ENCODE measurements at places on chromosomes 13 and 19.

GRCh38 chr19:7348587-7349230 is at the start of gene ARHGEF18:
TSS of gene ARHGEF18 (plus strand) at chr19:7348937. CDS start at chr19:7362891, 13,954 bp downstream.
- DNase-seq: no peak

DNA sequence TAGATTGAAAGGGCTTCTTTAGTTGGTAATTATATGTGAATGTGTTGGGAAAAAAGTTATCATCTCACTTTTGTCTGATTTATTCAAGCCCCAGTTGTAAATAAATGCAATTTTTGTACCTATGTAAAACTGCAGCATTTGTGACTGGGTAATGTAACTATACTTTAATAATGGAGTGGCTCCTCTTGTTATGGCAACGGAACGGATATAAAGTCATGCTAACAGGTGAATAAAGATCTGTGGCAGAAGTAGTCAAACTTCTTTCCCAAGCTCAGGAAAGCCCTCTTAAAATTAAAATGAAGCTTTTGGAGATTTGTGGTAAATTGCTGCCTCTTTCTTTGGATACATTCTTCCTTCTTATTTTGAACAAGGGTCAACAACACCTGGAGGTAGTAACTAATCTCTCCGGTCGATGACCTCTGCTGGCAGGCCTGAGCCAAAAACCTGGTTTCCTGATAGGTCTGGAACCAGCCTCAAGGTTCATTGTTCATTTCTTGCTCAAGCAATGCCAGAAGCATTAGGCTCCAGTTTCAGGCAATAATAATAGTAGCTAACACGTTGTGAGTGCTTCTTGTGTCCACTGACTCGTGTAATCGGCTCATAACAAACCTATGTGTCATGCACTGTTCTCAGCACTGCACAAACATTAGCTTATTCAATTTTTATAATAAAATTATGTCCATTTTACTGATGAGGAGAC is 313.4 kb upstream of the DACH1 start:
- peak; percentile 41 for DNase-seq

DNA sequence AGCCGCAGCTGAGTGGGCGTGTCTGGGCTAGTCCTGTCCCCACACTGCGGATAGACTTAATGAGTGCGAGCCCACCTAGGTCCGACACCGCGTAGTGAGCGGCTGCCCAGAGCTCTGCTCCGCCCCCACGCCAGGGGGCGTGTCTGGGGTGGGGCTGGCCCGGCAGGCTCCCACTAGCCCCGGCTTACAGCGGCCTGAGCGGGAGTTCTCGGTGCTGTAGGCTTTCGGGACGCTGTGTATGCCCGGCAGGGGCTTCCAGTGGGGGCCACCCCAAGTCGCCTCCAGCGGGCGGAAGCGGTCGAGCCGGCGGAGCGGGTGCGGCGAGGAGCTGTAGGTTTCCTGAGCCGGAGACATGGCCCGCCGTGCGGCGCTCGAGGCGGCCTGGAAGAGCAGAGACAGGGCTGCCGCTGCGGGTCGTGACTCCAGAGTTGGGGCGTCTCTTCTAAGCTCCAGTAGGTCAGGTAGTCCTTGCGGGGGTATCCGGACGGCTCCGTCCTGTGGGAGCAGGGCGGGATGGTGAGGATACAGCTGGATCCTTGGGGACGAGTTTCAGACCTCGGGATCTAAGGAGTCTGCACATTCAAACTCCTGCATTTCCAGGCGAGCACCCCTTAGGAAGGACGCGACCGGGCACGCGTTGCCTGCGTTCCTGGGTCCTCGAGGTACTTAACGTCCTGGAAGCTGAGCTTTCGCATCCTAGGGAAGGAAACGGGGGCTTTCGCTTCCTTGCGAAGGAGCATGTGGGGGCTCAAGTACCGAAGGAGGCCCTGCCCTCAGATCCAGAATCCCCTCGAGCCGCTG is 1.2 kb downstream of the CGB7 start:
- DNase-seq: peak; percentile 68

- no peak for DNase-seq
These were observed 6.6 kb downstream of the CERS4 start for GRCh38 chr19:8215783-8216182.

DNA sequence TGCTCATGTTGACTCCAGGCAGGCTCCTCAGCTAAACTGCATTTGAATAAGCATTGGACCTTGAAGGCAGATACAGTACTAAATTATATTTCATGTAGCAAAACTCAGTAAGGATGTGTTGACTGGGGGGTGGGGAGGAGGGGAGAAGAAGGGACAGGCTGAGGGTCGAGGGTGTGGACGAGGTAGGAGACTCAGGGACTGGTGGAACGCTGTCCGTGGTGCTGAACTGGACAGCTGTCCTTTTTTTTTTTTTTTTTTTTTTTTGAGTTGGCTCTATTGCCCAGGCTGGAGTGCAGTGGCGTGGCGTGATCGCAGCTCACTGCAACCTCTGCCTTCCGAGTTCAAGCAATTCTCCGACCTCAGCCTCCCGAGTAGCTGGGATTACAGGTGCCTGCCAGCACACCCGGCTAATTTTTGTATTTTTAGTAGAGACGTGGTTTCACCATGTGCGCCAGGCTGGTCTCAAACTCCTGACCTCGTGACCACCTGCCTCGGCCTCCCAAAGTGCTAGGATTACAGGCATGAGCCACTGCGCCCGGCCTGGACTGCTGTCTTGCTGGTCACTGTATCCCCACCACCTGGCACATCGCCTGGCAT is 33.2 kb upstream of the CASP14 start:
- DNase-seq: no peak

- DNase-seq: peak; percentile 96
These were observed 105.6 kb upstream of the SERP2 start for GRCh38 chr13:44267980-44268379.

- no peak for DNase-seq
These were observed 708.6 kb upstream of the KLHL1 start for GRCh38 chr13:70816853-70817252.

- no peak for DNase-seq
These were observed 37.3 kb upstream of the UBL3 start for GRCh38 chr13:29887686-29888085.

DNA sequence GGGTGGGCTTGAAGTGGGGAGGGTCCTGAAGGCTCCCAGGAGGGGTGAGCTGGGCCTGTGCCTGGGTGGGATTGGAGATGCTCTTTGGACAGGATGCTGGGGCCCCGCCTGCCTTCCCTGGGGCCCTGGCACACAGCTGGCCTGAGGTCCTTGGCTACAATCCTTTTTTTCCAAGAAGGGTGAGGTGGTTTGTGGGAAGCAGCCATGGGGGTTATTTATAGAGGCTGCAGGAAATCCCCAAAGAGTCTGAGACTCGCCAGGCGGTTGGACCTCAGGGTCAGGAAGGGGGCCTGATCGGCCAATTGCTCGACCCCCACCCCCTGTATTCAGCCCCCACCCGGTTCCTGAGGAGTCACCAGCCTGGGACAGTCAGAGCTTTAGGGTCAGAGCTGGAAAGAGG is 10.0 kb downstream of the GTPBP3 start:
- no peak for DNase-seq

DNA sequence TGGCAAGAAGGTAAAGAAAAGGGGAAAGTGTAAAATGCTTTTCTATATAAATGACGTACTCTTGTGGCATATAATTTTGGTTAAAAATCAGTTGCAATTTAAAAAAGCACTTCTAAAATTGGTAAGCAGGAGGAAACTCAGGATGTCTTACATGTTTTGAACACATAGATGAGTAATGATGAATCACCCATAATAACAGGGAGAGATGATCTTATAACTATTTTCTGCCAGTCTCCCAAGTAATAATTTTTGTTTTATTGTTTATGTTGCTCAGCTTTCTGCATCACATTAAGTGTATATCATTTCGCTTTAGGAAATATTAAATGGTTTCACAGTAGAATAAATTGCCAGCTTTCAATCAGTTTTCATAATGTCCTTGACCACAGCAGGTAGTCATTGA is 1430.7 kb upstream of the PCDH20 start:
- peak; percentile 26 for DNase-seq

GRCh38 chr13:90427322-90428272 is 919.9 kb upstream of the MIR17HG start:
- no peak for DNase-seq

DNA sequence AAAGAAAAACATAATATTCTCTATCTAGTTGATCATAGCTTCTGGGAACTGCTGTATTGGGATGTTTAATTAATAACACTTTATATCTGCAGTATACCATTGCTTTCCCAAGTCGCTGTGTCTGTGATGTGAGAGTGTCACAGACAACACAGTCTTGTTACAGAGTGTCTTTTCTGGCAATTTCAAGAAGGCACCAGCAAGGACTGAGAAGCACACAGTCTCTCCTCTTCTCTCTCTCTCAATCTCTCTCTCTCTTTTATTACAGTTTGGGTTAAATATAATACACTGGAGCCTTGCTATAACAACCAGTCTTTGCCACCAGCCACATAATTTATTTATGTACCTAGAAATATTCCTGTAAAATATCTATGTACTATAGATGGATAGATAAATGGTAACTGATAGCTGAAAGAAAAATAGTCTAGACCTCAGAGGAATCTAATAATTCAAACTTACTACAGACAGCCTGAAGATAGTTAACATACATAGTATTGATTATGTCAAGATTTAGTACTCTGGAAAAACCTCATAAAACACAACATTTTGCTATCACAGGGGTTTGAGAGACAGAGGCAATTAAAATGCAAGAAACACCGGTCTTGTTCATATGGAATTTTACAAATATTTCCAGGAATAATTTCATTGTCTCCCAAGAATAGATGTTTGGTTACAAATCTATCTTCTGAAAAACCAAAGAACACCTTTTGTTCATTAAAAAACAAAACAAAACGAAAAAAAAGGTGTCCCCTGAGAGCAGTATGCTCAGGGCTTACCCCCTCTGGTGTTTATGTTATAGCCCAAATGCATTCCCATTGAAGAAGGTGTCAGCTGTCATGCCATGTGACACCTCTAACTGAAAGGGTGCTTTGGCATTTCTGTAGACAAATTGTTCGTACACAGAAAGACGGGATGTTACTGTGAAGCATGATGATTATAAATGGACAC is 507.8 kb downstream of the TBC1D4 start:
- no peak for DNase-seq

GRCh38 chr13:89791971-89792630 is 1555.4 kb upstream of the MIR17HG start:
- DNase-seq: no peak

DNA sequence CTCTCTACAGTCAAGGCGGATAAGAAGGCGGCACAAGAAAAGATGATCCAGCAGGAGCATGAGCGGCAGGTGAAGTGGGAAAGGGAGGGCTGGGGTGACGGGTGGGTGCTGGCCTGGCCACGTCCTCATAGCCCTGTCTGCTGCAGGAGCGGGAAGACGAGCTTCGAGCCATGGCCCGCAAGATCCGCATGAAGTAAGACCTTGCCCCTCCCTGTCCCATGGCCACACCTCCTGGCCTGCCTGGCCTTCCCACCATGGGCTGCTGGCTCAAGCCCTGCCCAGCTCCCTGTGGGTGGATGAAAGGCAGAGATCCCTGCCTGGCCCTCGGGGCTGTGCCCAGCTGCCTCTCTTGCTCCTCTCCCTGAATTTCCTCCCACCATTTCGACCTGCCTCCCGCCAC is 7.2 kb downstream of the ZNF296 start:
- DNase-seq: no peak

DNA sequence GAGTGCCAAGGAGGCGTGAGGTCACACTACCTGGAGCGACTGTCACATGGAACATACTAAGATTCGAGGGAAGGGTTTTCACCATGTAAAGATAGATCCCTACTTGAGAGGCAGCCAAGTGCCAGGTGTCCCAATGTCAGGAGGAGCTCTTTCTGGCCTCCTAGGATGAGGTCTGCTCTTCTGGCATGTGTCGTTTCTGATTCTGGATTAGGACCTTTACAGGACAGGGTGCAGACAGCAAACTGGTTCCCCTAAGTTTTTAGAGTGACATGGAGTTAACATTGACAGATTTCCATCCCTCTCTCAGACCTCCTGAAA is 75.3 kb downstream of the ZNF536 start:
- DNase-seq: no peak

- DNase-seq: no peak
These were observed 276.0 kb downstream of the FOXO1 start for GRCh38 chr13:40390401-40390916.

DNA sequence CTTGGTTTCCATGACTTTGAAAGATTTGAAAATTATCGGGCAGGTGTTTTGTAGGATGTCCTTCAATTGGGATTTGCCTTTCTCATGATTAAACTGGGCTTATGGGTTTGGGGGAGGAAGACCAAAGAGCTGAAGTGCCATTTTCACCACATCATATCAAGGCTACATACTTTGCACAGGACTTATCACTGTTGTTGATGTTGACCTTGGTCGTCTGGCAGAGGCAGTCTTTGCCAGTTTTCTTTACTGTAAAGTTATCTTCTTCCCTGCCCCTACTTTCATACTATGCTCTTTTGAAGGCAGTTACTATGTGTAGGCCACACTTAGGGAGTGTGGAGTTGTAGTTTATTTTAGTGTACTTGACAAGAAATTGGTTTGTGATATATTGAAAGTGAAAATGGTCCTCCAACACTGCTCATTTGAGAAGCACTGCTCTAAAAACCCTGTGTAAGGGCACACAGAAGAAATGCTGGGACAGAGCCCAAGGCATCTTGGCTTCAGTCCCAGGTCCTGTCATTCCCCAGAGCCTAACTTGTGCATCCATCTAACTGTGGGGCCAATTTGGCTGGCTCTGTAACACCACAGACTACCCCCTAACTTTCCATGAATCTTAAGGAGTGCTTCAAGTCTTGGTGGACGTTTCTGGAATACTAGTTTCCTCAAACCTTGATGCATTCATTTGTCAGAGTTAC is 384.9 kb downstream of the KCNRG start:
- DNase-seq: no peak

- DNase-seq: no peak
These were observed 11.2 kb upstream of the PRR19 start for GRCh38 chr19:42290523-42291434.

- peak; percentile 51 for DNase-seq
These were observed 27.5 kb upstream of the ANKRD10 start for GRCh38 chr13:110942248-110942981.

DNA sequence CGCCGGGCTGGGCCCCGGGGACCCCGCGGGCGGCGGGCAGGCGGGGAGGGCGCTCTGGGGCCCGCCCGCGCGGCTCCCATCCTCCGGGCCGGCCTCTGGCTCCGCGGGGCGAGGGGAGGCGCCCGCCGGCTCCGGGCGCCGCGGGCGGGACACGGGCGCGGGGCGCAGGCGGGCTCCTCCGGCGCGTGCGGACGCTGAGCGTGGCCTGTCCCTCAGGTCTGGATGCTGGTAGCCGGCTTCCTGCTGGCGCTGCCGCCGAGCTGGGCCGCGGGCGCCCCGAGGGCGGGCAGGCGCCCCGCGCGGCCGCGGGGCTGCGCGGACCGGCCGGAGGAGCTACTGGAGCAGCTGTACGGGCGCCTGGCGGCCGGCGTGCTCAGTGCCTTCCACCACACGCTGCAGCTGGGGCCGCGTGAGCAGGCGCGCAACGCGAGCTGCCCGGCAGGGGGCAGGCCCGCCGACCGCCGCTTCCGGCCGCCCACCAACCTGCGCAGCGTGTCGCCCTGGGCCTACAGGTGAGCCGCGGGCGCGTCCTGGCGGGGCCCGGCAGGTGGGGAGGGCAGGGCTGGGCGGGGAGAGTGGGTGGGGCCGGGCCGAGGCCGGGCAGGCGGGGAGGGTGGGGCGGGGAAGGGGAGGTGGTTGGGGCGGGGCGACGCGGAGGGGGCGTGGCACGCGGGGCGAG is 420 bp downstream of the IL17D start:
- DNase-seq: peak; percentile 42

- DNase-seq: no peak
These were observed 18.0 kb upstream of the PNMA8B start for GRCh38 chr19:46513461-46514236.

GRCh38 chr19:39124136-39124764 is 1.3 kb upstream of the PAK4 start:
- DNase-seq: no peak

GRCh38 chr19:5406816-5407215 is 48.4 kb upstream of the ZNRF4 start:
- no peak for DNase-seq

GRCh38 chr19:13207237-13207845 is 57.1 kb downstream of the IER2 start:
- DNase-seq: no peak

All from foreskin keratinocyte (primary cell).